ENCODE measurements at places on chromosomes 12 and 14.

GRCh38 chr14:42028607-42029006 is 421.9 kb downstream of the LRFN5 start:
- no peak for DNase-seq

- no peak for DNase-seq
Observed at GRCh38 chr12:46959502-46959901, 119.9 kb upstream of the PCED1B start.

GRCh38 chr12:62670986-62671720 is 204.5 kb downstream of the MON2 start:
- DNase-seq = no peak

DNA sequence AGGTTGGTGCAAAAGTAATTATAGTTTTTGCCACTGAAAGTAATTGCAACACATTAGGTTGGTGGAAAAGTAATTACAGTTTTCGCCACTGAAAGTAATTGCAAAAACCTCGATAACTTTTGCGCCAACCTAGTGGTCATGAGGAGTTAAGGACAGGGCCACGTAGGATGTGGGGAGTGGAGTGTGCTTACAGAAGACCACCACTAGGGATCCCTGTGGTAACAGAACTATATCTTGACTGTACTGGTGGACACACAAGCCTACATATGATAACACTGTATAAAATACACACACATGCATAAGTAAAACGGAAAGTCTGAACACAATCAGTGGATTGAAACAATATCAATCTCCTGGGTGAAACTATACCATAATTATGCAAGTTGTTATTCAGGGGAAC is 187.4 kb upstream of the ABCD2 start:
- no peak for DNase-seq

- DNase-seq = no peak
Observed at GRCh38 chr12:127728285-127728684, 538.7 kb upstream of the TMEM132C start.

GRCh38 chr14:79009286-79009685 is 839.1 kb downstream of the NRXN3 start:
- DNase-seq = no peak

DNA sequence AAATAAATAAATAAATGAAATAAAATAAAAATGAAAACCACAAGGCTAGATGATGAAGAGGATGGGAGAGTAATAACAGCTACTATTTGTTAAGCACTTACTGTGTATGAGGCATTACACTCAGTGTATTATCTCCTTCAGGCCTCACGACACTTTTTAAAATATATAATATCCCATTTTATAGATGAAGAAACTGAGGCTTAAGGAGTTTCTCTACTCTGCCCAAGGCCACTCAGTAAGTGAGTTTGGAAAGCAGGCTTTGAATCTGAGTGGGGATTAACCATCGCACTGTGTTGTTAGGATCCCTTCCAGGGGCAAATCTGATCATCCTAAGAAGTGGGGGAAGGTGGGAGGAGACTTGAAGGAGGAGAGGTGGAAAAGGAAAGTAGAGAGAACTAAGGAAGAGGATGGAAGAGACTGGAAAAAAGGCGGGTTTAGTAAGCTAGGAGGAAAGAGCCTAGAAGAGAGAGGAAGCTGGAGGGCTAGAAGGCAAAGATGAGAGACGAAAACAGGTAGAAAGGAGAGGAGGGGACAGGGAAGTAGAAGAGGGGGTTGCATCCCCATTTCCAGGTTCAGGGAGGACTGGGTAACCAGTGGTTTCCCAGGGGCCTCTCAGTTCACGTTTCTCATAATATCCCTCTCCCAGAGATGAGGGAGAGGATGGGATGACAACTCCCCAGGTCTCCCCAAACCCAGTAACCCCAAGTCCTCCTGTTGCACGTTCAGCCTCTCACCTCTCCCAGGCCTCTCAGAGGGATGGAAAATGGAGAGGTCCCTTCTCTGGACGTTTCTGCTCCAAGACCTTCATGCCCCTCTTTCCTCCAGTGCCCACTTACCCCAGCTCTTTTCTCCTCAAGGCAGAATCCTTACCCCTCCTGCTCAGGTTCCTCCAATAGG is 1.7 kb downstream of the STAT6 start:
- no peak for DNase-seq

- DNase-seq = no peak
Observed at GRCh38 chr14:103738166-103738565, 22.6 kb downstream of the ZFYVE21 start.

GRCh38 chr14:99333841-99334635 is 62.0 kb upstream of the BCL11B start:
- no peak for DNase-seq

DNA sequence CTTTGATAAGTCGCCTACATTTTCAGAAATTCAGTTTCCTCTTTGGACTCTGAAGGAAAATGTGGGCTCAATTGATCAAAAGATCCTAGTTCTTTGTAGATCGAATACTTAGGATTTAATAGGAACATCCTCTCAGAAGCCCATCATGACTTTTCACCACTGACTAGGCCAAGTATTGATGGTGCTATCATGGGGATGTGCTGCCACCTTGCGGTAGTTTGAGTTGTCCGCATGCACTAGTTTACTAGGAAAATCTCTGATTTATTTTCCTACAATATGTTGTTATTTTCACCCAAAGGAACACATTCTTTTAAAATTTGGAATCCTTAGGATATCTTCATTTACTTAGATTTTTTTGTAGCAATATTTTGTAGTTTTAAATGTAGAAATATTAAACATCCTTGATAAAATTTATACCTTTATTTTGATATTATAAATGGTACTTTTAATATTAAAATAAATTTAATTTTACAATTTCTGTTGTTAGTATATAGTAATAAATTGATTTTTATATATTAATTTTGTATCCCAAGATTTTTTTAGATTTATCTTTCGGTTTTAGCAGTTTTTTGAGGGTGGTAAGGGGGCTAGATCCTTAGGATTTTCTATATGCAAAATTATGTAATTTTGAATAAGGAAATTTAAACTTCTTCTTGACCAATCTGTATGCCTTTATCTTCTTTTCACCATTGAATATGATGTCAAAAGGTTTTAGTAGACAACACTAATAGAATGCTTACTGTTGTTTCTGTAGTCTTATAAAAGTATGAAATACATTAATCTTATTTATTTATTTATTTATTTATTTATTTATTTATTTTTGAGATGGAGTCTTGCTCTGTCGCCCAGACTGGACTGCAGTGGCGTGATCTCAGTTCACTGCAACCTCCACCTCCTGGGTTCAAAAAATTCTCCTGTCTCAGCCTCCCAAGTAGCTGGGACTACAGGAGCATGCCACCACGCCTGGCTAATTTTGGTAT is 52.9 kb upstream of the OR9K2 start:
- peak; percentile 82 for DNase-seq

GRCh38 chr12:52910248-52910883 is 5.5 kb upstream of the KRT8 start:
- DNase-seq = no peak

DNA sequence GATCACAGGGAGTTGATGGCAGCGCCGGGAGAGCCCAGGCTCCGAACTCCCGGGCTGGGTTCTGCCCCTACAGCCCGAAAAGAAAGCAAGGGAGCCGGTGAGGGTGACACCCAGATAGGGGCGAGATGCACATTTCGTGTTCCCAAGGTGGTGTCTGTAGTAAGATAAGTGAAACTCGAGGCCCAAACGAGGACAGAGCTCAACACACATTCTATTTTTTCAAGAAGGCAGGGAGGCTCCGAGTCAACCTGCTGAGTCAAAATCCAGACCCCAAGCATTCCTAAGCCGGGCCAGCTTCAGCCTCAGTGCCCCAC is 24.2 kb upstream of the YY1 start:
- no peak for DNase-seq

- DNase-seq = no peak
Observed at GRCh38 chr14:53064475-53064874, 88.6 kb downstream of the DDHD1 start.

GRCh38 chr12:120999191-121000120 is 16.8 kb downstream of the C12orf43 start:
- DNase-seq = no peak

- DNase-seq = no peak
Observed at GRCh38 chr12:90360300-90360699, 594.7 kb downstream of the CCER1 start.

GRCh38 chr12:47774663-47775062 is 1.6 kb downstream of the SLC48A1 start:
- no peak for DNase-seq

DNA sequence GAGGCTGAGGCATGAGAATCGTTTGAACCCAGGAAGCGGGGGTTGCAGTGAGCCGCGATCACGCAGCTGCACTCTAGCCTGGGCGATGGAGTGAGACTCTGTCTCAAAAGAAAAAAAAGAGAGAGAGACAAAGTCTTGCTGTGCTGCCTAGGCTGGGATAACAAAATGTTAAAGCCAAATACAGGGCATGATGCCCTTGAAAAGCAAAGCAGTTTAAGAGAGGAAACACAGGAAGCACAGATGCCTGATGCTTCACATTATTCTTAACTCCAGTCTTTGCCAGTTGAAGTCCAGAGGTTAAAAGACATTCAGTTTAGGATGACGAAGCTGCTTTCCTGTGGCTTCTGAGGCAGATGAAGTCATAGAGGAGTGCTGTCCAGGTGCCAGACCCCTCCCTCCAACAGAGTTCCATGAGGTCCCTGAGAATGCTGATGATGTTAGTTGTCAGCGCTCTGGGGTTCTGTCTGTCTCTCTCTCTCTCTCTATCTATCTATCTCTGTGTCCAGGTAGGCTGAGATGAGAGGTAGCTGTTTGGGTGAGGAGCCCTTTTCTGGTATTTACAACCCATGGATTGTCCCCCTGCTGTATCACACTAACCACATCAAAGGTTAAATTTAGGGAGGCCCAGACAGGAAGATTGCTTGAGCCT is 4.9 kb upstream of the MRPL52 start:
- DNase-seq = peak; percentile 6

DNA sequence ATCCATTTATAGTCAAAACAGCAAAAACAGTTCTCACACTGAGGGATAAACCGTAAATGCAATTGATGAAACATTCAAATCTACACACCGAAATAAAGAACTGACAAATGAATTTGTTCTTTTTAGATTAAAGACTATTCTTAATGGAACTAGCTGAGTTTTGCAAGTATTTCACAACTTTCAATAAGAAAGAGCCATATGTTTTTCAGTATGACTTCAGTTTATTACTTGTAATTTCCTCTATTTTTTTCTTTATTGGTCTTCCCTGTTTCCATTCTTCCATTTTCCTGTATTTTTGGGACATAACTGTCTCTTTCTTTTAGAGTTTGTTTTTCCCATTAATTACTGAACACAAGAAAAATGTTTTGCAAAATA is 4.3 kb downstream of the BCAT1 start:
- no peak for DNase-seq

DNA sequence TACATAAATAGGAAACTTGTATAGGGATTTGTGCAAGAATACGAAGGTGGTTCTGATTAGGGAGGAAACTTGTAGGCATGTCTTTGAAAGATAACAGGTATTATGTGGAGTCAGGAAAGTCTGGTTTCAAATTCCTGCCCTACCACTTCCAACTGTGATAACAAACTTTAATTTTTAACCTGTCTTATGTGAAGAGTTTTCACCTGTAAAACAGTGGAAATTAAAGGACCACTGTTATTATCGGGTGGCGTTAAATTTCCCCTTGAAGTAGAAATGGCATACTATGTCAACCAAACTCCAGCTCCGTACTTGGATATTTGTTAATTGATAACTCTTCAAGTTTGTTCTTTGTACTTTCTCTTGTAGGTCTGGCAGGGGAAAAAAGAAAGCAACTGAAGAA is 6.1 kb downstream of the OR6C1 start:
- no peak for DNase-seq

DNA sequence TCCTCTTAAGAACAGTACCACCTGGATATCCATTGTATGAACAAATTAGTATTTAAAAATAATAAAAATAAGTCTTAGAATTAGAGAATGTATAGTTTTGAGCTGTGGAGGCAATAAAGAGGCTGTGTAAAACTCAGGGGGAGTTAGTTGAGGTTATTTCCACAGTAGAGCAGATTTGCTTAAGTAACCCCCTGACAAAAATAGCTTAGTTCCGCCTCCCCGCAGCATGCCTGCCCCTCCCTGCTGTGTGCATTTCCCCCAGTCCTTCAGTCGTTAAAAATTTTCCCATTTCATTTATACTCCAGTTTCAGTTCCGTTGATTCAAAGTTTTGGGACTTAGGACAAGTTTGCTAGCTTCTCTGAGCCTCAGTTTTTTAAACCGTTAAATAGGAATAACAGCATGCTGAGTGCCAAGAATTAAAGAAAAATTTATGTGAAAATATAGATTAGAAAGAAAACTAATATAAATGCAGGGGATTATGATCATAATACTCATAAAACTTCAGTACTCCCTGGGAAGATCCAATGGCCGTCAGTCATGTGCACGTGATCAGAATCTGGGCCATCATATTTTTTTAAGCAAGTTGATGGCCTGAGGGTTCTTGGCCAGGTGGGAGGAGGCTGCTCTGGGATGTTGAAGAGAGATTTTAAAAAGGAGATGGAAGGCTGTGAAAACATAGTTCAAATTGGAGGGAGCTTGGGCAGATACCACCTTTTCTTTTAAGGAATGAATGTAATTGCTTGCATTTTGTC is 14.5 kb upstream of the SLC38A2 start:
- DNase-seq = no peak

DNA sequence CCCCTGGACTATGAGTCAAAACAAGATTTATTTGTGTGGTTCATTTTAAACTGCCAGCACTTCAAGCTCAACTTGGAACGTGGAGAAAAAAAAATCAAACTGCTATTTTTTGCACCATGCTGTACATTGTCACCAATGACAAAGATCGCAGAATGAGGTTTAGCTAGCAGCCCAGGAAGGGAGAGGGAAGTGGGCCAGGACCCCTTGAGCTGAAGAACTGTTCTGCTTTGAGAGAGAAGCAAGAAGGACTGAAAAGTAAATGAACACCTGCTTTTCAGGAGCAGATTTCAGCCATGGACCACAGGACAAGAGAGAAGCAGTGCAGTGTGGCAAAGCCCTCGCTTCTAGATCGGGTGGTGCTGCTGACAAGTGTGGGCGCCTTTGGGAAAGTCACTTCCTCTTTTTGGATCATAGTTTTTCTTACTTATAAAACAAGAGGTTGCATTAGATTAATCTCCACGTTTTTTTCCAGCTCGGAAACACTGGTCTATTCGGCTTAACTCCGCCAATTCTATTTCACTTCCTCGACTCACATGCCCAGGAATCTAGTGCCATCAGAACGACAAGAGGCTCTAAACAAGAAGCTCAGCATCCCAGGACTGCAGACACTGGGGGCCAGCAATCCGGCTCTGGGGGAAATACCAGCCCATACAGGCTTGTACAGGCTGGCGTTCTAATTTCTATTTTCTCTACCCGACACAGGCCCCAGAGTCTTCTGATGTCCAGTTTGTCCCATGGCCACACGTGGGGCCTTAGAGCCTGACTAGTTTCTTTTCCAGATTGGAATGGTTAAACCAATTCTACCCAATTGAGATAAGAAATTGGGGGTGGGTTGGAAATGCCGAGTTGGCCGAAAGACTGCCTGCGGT is 129.9 kb downstream of the CRACR2A start:
- DNase-seq = no peak

GRCh38 chr14:69101331-69101826 is 51.5 kb downstream of the DCAF5 start:
- peak; percentile 26 for DNase-seq

All from CD4-positive, alpha-beta T cell treated with Interleukin-2 at 100 ng/mL for 4 hours (primary cell).